Ovary (tissue), 10 donors: ENCODE measurements at places on chromosomes 4 and X.

DNA sequence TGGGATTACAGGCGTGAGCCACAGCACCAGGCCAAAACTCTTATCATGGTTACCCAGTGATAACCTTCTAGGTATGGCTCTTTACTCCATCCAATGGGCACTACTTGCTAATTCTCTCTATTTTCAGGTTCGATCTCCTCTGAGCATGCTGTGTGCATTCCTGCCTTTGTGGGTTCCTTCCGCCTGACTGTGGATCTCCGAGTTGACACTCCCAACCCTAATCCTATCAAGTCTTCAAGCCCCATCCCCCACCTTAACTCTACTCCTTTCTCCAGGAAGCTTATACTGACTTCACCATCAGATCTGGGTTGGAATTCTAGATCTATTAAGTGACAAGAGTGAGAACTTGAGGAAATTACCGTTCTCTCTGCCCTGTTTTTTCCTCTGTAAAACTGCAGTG, 64.6 kb downstream of the ZAR1 start:
- H3K27me3 ChIP-seq = no peaks in the 10 kb centered on the region
- no peaks in the 10 kb centered on the region for H3K4me1 ChIP-seq
- no peak overlapping the region for H3K27ac ChIP-seq

DNA sequence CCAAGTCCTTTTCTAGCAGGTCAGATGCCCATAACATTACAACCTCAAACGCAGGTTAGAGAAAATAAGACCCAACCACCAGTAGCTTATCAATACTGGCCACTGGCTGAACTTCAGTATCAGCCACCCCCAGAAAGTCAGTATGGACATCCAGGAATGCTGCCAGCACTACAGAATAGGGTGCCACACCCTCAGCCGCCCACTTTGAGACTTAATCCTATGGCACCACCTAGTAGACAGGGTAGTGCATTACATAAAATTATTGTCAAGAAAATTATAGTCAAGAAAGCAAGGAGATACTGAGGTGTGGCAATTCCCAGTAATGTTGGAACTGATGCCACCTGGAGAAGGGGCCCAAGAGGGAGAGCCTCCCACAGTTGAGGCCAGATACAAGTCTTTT, 19.9 kb upstream of the TRIM61 start:
- no peaks in the 10 kb centered on the region for H3K36me3 ChIP-seq
- H3K4me1 ChIP-seq = no peaks in the 10 kb centered on the region
- H3K27me3 ChIP-seq = no peaks in the 10 kb centered on the region
- H3K27ac ChIP-seq = no peak overlapping the region
- no peak overlapping the region for H3K4me3 ChIP-seq

- H3K27me3 ChIP-seq = no peaks in the 10 kb centered on the region
- DNase-seq = no peak
- no peaks in the 10 kb centered on the region for H3K4me1 ChIP-seq
- H3K4me3 ChIP-seq = no peak overlapping the region
Measured at GRCh38 chrX:6325437-6325836, 96.8 kb upstream of the NLGN4X start.

- H3K4me3 ChIP-seq = no peak overlapping the region
- no peaks in the 10 kb centered on the region for H3K36me3 ChIP-seq
- no peaks in the 10 kb centered on the region for H3K4me1 ChIP-seq
- DNase-seq = no peak
- H3K27me3 ChIP-seq = no peaks in the 10 kb centered on the region
Measured at GRCh38 chr4:142211444-142211843, 575.1 kb downstream of the IL15 start.

DNA sequence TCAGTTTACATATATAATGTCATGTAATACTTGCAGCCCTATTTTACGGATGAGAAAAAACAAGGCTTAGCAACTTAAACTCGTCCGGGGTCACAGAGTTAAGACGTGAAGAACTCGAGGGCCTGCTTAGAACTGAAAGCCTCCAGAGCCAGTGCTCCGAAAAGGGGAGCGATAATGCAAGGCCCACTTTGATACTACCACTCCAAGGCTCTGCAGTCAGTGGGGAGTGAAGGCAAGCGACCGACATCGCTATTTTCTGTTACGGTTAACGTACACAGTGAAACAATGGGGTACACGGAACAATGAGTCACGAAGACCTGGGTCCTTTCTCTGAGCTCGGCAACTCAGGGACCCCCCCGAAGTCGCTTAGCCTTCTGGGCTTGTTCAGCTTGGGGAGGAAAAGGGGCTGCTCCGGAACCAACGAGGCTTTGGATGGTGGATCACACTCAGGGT, 965 bp downstream of the PPA2 start:
- peak overlapping the region; percentile 71 for H3K4me3 ChIP-seq
- no peaks in the 10 kb centered on the region for H3K27me3 ChIP-seq
- peak overlapping the region; percentile 96 for H3K27ac ChIP-seq
- no peak for DNase-seq
- H3K4me1 ChIP-seq = peaks cover 3% of the 10 kb centered on the region
- no peaks in the 10 kb centered on the region for H3K36me3 ChIP-seq

GRCh38 chr4:156242390-156242789, 288.7 kb upstream of the CTSO start:
- H3K27ac ChIP-seq = no peak overlapping the region
- no peak for DNase-seq
- H3K27me3 ChIP-seq = no peaks in the 10 kb centered on the region

GRCh38 chr4:44914748-44915147, 188.4 kb upstream of the GNPDA2 start:
- DNase-seq = no peak
- no peaks in the 10 kb centered on the region for H3K4me1 ChIP-seq

- no peaks in the 10 kb centered on the region for H3K27me3 ChIP-seq
- H3K27ac ChIP-seq = no peak overlapping the region
- no peaks in the 10 kb centered on the region for H3K36me3 ChIP-seq
Measured at GRCh38 chr4:88791274-88791673, 93.6 kb upstream of the NAP1L5 start.

- no peaks in the 10 kb centered on the region for H3K36me3 ChIP-seq
- H3K27ac ChIP-seq = no peak overlapping the region
- no peaks in the 10 kb centered on the region for H3K4me1 ChIP-seq
- DNase-seq = no peak
Measured at GRCh38 chrX:22603060-22603459, 330.3 kb downstream of the CBLL2 start.

DNA sequence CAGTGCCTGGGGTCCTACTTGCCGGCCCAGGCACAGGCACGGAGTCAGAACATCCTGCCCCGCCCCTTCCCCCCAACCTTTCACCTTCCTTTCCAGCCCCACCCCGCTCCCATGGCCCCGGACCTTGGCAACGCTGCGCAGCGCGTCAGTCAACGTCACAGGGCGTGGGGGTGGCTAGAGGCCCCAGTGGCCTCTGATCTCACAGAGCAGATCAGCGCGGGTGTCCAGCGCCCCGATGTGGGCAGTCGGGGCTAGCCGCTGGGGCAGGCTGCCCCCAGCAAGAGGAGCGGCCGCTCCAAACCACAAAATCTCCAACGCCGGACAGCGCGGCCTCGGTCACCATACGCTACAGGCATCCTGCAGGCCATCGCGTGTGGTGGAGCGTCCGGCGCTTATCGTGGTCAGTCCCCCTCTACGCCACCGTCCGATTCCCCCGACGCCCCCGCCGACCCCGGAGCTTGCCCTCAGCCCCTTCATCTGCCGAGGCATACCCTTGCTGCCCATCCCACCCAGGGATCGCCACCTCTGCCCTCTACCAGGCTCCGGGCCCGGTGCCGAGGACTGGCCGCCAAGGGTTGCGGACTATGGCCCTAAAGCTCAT, 69.6 kb upstream of the APOOL start:
- H3K4me1 ChIP-seq = no peaks in the 10 kb centered on the region
- H3K27ac ChIP-seq = no peak overlapping the region
- H3K27me3 ChIP-seq = no peaks in the 10 kb centered on the region
- DNase-seq = no peak
- no peaks in the 10 kb centered on the region for H3K36me3 ChIP-seq

DNA sequence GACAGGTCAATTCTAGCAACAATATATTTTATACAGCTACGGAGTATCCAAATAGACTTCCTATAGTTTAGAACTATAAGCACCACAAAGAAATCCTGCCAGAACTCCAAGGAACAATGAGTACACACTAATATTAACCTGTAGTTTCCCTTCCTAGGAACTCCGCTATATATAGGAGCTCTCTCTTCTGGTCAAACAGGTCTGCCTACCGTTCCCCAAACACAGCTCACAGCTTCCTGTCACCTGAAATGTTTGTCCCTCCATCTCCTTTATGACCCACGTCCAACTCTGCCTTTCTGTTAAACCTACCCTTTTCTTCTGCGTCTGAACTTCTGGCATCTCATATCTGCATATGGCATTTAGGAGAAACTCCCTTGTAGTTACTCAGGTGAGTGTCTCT, 10.5 kb upstream of the GJB1 start:
- H3K4me3 ChIP-seq = no peak overlapping the region
- no peaks in the 10 kb centered on the region for H3K27me3 ChIP-seq
- H3K36me3 ChIP-seq = no peaks in the 10 kb centered on the region
- no peaks in the 10 kb centered on the region for H3K4me1 ChIP-seq
- DNase-seq = no peak
- H3K27ac ChIP-seq = no peak overlapping the region

GRCh38 chr4:73698217-73698616, 42.2 kb upstream of the CXCL8 start:
- H3K4me1 ChIP-seq = no peaks in the 10 kb centered on the region
- H3K27me3 ChIP-seq = no peaks in the 10 kb centered on the region
- H3K4me3 ChIP-seq = no peak overlapping the region
- no peak overlapping the region for H3K27ac ChIP-seq

GRCh38 chrX:109831326-109831985, 98.4 kb upstream of the ACSL4 start:
- no peak overlapping the region for H3K4me3 ChIP-seq
- H3K27me3 ChIP-seq = no peaks in the 10 kb centered on the region
- H3K4me1 ChIP-seq = no peaks in the 10 kb centered on the region
- H3K27ac ChIP-seq = no peak overlapping the region
- no peaks in the 10 kb centered on the region for H3K36me3 ChIP-seq

- peaks cover 8% of the 10 kb centered on the region for H3K4me1 ChIP-seq
- DNase-seq = no peak
- H3K4me3 ChIP-seq = no peak overlapping the region
- H3K27me3 ChIP-seq = no peaks in the 10 kb centered on the region
- no peaks in the 10 kb centered on the region for H3K36me3 ChIP-seq
- H3K27ac ChIP-seq = no peak overlapping the region
Measured at GRCh38 chr4:38055566-38055965, 95.4 kb downstream of the PTTG2 start.

DNA sequence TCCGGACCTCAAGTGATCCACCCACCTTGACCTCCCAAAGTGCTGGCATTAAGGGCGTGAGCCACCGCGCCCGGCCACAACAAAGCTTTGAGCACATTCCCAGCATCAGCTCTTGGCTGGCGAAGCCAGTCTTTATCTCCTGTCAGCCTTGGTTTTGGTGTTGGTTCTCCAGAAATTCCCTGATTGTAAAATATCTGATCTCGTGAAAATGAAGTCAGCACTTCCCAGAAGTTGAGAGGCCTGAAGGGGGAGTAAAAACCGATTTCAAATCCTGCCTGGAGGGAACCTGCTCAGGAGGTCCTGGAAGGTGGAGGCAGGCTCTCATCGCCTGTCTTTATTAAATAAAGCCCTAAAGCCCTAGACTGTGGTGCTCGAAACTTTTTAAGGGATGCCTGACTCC, 33.6 kb downstream of the PTTG2 start:
- no peak overlapping the region for H3K27ac ChIP-seq
- DNase-seq = no peak
- H3K36me3 ChIP-seq = no peaks in the 10 kb centered on the region

GRCh38 chr4:99945718-99946355, 581 bp downstream of the DNAJB14 start:
- H3K36me3 ChIP-seq = no peaks in the 10 kb centered on the region
- H3K4me1 ChIP-seq = peaks cover 3% of the 10 kb centered on the region
- no peaks in the 10 kb centered on the region for H3K27me3 ChIP-seq
- peak overlapping the region; percentile 95 for H3K4me3 ChIP-seq
- no peak for DNase-seq

- H3K27ac ChIP-seq = no peak overlapping the region
- H3K4me3 ChIP-seq = no peak overlapping the region
- H3K27me3 ChIP-seq = no peaks in the 10 kb centered on the region
- no peaks in the 10 kb centered on the region for H3K4me1 ChIP-seq
- no peak for DNase-seq
- H3K36me3 ChIP-seq = no peaks in the 10 kb centered on the region
Measured at GRCh38 chr4:137923494-137923893, 318.7 kb downstream of the SLC7A11 start.

DNA sequence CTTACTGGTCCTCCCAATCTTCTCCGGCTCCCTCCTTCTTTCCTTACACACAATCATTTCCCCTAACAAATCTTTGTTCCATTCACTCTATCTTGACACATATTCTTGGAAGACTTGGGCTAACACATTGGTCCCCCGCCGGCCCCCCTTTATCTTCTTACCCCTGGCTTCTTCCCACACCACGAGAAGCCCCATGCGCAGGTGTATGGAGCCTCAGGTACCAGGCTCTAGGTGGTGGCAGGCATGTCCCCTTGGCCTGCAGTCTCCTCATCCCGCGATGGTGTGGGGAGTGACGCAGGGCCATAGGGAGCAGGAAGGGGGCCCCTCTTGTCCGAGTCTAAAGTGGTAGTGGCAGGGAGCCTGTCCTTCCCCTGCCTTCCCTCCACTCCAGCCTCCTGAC, 49.9 kb downstream of the DIPK2B start:
- no peak for DNase-seq
- no peak overlapping the region for H3K27ac ChIP-seq
- H3K4me1 ChIP-seq = peaks cover 2% of the 10 kb centered on the region
- no peak overlapping the region for H3K4me3 ChIP-seq
- no peaks in the 10 kb centered on the region for H3K36me3 ChIP-seq
- no peaks in the 10 kb centered on the region for H3K27me3 ChIP-seq

DNA sequence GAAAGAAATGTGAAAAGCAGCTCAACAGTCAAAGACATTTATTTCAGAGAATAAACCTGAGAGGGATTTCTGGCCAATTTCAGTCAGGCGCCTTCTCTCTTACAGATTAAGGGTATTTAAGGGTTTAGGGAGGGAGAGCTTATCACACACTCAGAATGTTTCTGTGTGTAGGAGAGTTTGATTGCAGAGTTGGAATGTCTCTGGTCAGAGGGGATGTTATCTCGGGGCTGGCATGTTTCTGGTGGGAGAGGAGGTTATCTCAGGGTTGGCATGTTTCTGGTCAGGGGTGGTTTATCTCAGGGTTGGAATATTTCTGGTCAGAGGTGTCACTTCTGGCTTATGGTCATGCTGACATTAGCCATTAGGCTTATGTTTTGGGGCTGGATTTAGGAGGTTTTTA, 1920.5 kb upstream of the PCDH7 start:
- no peaks in the 10 kb centered on the region for H3K4me1 ChIP-seq
- no peak overlapping the region for H3K27ac ChIP-seq
- no peak overlapping the region for H3K4me3 ChIP-seq
- DNase-seq = no peak
- H3K27me3 ChIP-seq = no peaks in the 10 kb centered on the region
- no peaks in the 10 kb centered on the region for H3K36me3 ChIP-seq

GRCh38 chr4:5403746-5404497, 304.4 kb downstream of the EVC2 start:
- H3K4me3 ChIP-seq = no peak overlapping the region
- no peak overlapping the region for H3K27ac ChIP-seq
- no peak for DNase-seq
